ENCODE measurements at places on chromosomes 3 and 15.

DNA sequence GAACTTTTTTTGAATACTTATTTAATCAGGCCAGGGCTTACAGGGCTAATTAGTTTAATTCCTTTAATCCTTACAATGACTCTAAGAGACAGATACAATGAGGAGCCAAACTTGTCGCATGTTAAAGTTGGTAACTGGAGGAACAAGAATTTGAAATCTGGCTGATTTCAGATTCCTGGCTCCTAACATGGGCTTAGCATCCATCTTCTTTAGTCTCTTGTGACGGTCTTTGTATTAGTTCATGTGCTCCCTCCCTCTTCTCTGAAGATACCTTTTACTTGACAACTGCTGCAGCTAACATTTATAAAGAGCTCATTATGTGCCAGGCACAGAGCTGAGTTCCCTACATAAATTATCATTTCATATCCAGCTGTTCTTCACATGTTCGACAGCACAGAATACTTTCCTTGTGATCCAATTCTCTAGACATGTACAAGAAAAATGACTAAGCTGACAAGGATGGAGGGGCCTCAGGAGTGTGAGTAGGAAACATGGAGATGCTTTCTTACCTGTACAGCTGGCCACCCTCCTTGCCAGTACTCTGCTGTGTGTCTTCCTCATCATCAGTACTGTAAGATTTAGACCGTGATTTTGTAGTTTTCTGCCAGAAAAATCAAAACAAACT lies 206.8 kb upstream of the STRIT1 start:
- DNase-seq, result no peak

GRCh38 chr15:100275641-100276040 lies 66.1 kb downstream of the ADAMTS17 start:
- DNase-seq, result no peak

DNA sequence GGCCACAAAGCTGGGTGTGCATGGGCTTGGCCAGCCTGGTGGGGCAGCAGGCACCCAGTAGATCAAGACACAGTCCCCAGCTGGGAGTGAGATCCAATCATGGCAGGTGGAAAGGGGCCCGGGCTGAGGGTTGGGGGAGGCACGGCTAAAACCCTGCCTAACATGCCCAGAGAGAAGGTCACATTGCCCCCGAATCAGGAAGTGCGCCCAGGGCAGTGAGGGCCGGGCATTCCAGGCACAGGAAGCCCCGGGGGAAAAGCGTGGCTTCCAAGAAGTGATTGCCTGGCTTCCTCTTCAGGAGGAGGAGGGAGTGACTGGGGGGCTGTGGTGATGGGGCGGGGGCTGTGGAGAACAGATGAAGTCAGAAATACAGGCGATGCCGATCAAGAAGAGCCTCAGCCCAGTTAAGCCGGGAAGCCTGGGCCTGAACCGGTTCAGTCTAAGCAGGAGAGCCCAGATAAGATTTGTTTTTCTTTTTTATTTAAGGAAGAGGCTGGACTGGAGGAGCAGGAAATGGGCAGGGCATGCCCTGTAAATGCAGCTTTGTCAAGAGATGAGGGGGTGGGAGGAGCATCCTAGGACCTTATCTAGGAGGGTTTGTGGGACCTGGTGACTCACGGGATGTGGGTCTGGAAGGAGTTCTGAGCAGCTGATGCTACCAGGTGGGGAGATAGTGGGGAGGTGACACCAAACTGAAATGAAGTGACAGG lies 83.9 kb downstream of the CHSY1 start:
- peak; percentile 73 for DNase-seq

DNA sequence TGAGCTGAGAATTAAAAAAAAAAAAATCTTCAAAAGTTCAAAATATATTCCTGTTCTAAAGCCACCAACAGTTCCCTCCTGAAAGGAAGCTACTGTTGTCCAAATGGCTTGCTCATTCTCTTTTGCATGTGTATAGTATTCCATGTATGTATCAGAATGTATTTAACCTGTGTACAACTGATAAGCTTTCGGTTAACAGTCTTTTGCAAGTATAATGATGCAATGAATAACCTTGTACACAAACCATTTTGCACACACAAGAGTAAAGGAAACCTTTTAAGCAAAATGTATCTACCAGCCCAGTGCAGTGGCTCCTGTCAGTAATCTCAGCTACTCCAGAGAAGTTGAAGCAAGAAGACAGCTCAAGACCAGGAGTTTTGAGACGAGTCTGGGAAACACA lies 32.6 kb downstream of the TOPBP1 start:
- DNase-seq, result no peak

DNA sequence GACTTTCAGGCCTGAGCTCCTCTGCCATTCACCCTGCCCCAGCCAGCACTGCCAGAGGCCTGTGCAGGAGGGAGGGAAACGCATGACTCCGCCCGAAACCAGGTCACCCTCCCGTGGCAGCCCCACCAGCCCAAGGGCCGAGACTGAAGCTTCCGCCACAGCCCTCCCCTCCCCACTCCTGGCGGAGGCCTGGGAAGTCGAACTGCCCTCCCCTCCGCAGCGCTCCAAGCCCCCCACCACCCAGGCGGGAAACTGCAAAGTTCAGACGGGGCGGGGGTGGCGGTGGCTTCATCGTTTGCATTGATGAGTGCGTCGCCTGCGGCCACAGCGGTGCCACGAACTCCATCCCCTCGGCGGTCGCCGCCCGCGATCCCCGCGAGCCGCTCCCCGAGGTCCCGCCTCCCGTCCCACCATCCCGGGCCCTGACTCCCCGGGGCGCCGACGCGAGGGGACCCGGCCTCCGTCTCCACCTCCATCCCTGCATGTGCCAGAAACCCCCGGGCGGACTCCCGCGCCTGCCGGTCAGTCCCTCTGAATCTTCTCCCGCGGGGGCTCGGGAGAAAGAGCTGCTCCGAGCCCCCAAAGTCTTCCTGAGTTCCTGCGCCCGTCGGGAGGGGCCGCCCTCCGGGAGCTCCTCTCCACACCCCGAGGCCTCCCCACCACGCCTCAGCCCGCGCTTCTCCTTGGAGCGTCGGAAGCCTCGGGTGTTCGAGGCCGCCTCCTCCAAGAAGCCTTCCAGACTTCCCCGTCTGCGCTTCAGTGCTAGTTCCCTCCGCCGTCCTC lies 698 bp downstream of the MELTF start:
- DNase-seq, result no peak

DNA sequence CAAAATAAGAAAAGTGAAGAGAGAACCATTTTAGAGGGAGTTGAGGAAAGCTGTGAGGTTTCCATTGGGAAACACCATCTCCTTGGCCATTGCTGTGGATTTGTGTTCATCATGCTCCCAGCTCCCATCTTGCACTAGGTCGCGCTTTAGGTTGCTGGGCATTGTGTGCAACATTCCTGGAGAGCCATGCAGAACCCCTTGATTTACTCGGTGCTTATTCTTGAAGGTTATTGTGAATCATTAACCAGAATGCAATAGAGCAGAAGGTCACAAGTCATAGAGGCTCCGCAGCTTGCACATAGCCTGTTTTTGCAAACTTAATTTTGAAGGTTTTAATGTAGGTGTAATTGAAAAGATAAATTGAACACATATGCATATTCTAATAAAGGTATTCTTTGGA lies 239.2 kb upstream of the IL12A start:
- DNase-seq, result no peak

DNA sequence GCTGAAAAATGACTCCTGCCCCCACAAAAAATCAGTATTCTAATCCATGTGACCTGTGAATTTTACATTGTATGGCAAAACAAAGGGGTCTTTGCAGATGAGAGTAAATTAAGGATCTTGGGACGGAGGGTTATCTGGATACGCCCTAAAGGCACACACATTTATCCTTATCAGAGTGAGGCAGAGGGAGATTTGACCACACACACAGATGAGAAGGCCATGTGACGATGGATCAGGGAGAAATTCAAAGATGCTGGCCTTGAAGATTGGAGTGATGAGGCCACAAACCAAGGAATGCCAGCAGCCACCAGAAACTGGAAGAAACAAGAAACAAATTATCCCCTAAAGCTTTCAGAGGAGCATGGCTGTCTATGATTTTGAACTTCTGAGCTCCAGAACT lies 288.5 kb downstream of the XXYLT1 start:
- DNase-seq, result no peak

- no peak for DNase-seq
Measured at GRCh38 chr3:157406394-157406793, 30.3 kb upstream of the PTX3 start.

DNA sequence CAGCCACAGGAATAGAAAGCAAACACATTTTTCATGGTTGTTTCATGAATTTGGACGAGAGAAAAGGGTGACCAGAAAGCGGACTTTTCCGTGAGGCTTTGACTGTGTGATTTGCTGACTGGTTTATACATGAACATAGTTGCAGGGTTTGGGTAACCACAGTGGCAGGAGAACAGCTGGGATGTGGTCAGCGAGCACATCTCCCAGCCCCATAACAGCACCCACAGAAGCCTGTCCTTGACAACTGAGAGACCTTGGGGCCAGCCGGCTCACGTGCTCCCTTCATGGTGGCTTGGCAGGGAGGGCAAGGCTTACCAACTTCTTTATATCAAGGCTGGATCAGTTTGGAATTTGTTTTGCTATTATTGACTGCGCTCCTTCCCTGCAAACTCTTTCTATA lies 13.2 kb upstream of the RGMA start:
- no peak for DNase-seq

GRCh38 chr3:3798631-3799113 lies 559 bp upstream of the LRRN1 start:
- DNase-seq, result no peak

GRCh38 chr15:74185710-74186348 lies 12.3 kb downstream of the ISLR start:
- DNase-seq, result no peak

DNA sequence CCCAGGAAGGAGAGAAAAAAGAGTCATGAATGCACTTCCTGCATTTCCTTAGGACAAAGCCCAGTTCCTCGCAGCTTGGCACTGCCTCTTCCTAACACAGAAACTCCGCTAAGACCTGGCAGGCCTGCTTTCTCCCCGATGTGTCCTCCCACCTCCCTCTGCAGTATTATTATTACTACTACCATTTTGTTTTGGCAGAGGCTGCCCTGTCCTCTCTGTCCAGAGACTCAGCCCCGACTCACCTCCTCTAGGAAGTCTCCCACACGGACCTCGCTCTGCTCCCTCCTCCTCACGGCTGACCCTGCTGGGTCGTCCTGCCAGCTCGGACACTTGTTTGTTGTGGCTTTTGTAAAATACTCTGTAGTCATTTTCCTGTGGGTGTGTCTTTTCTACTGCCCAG lies 107.2 kb upstream of the HACD2 start:
- no peak for DNase-seq

Measured in astrocyte of the cerebellum (primary cell).